ENCODE measurements at places on chromosomes 13 and 19.

GRCh38 chr13:69069554-69070133 is 1038.0 kb upstream of the ATXN8OS start:
- DNase-seq = no peak

DNA sequence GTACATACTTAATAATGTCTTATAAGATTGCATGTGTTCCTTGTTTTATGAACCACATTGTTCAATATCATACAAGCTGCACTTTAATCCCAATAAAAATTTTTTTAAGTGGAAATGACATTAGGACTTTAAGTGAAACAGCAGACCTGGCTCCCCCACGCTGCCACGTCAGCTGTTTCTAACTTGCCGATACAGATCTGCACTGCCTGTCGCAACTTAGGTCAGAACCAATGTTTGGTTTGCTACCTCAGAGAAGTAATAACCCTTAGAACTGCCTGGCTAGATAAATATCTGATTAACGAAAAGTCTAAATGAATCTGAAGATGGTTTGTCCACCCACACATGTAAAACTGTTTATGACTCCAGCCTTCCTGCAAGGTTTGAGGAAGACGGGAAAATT is 327.5 kb upstream of the DACH1 start:
- no peak for DNase-seq

- DNase-seq = no peak
Measured at GRCh38 chr19:11268783-11269267, 6.5 kb upstream of the DOCK6 start.

DNA sequence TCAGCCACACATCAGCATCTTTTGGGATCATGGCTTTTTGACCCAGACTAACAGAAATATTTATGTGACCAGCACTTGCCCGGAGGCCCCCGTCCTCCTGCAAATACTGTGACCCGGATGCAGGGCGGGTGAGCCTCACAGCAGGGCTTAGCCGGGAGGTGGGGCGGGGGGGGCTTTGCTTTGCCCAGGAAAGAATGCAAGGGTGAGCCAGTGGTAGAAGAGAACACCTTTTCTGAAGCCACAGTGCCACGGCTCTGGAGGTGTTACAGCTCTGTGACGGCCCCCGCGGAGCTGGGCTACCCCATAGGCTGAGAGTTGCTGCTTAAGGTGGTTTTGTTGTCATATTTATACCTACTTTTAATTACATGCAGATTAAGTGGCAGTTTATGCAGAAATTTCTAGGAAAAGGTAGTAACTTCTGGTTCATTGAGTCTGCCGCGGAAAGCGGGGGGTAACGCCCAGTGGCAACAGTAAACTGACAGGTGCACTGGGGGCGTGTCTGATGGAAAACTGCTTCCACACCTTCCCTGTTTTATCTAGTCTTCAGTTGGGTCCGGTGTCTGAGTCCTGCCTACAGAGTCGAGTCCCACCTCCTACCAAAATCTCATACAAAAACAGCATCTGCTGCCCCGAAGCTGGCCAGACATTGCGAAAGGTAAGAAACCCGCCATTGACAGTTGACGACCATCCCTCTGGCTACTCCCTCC is 187.9 kb downstream of the TEX29 start:
- no peak for DNase-seq

- peak; percentile 49 for DNase-seq
Measured at GRCh38 chr19:4567584-4568071, 8.1 kb upstream of the SEMA6B start.

DNA sequence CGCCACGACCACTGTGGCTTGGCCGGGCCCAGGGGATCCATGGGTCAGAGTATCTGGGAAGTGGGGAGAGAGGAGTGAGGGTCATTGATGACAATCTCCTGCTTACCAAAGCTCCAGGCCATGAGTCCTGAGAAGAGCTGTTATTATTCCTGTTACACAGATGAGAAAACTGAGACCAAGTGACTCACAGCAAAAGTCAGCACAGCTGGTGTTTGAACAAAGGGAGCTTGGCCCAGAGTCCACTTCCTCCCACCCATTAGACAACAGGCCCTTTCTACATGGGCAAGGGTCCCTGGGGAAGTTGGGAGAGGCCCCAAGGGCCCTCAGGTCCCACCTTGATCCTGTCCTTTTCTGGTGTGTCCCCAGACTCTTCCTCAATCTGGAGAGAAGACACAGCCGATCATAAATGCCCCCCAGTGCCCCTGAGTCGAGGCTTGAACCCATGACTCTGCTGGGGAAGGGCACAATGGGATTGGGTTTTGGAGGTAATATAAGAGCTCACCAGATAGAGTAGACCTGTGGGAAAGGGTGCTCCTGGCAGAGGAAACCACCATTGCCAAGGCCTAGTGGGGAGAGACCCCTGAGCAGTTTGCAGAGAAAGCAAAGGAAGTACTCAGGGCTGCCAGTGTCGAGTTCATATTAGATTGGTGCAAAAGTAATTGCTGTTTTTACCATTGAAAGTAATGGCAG is 6.8 kb downstream of the FUT6 start:
- no peak for DNase-seq

GRCh38 chr19:33627962-33628839 is 6.4 kb downstream of the CHST8 start:
- DNase-seq = no peak

GRCh38 chr13:29676941-29677452 is 81.5 kb upstream of the SLC7A1 start:
- DNase-seq = no peak

DNA sequence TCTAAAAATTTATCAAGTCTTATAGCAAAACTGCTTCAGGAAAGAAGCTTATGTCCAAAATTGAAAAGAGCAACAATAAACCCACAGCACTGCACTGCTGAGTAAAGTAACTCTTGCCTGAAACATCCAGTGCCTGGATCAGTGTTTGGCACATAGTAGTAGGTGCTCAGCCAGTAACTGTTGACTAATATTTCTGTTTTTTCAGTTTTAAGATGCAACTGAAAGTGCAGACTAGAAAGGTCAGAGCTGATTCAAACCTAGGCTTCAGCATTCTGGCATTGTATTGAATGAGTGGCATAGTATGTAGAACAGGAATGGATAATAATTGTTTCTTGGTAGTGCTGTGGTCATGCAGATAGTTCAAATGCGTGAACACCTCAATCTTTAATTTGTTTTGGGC is 67.6 kb downstream of the UBL3 start:
- DNase-seq = no peak

DNA sequence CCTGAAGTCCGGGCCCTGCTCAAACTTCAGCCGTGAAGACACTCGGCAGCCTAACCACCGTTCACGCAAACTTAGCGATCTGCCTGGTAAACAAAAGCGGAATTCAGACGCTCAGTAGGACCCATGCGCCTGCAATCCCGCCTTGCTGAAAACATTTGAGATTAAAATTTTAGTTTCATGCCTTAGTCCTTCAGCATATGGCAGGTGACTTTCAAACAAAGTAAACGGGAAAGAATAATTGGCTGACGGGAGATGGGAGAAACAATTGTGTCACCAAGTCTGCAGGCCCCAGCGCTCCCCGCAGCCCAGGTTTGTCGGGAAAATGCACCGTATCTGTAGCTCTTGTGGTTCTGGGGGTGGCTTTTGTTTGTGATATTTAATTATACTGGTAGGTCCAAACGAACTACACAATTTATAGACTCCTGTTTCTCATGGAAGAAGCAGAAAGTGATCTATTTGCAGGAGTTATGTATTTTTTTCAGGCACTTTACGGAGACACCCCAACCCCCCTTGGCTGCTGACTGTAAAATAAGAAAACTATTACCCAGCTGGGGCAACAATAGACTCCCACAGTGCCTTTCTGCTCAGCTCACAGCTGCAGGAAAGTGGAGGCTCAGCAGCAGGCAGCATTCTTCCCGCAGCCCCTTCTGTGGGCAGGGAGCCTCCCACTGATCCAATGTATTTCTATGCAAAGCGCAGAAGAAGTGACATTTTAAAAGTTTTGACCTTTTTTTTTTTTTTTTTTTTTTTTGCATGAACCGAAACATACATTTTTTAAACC is 94.8 kb downstream of the SOX1 start:
- no peak for DNase-seq

DNA sequence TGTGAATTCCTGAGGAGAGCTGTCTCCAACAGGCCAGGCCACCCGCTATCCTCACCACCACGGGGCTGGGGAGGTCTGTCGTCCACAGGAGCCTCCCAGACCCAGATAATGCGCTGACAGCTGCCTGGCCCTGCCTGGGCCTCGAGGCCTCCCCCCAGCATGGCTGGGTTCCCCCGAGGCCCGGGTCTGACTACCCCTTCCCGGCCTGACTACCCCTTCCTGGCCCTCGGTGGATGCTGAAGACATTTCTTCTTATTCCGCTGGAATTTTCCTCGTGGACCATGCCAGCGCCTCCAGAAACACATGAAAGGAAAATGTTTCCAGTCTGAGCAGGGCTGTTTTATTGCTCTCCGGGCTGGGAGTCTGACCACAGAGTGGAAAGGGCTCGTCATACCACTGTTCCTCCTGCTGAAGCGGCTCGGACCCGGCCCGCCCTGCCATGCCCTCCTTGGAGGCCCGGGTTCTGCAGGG is 16.8 kb upstream of the COMP start:
- DNase-seq = no peak

GRCh38 chr13:20713014-20713376 is 9.5 kb downstream of the IL17D start:
- no peak for DNase-seq

- DNase-seq = no peak
Measured at GRCh38 chr13:110539894-110540293, 21.6 kb downstream of the RAB20 start.

- no peak for DNase-seq
Measured at GRCh38 chr13:25042151-25042865, 53.6 kb upstream of the PABPC3 start.

- no peak for DNase-seq
Measured at GRCh38 chr13:37995092-37995491, 125.5 kb upstream of the TRPC4 start.

- no peak for DNase-seq
Measured at GRCh38 chr19:45276284-45276687, 25.2 kb downstream of the MARK4 start.

DNA sequence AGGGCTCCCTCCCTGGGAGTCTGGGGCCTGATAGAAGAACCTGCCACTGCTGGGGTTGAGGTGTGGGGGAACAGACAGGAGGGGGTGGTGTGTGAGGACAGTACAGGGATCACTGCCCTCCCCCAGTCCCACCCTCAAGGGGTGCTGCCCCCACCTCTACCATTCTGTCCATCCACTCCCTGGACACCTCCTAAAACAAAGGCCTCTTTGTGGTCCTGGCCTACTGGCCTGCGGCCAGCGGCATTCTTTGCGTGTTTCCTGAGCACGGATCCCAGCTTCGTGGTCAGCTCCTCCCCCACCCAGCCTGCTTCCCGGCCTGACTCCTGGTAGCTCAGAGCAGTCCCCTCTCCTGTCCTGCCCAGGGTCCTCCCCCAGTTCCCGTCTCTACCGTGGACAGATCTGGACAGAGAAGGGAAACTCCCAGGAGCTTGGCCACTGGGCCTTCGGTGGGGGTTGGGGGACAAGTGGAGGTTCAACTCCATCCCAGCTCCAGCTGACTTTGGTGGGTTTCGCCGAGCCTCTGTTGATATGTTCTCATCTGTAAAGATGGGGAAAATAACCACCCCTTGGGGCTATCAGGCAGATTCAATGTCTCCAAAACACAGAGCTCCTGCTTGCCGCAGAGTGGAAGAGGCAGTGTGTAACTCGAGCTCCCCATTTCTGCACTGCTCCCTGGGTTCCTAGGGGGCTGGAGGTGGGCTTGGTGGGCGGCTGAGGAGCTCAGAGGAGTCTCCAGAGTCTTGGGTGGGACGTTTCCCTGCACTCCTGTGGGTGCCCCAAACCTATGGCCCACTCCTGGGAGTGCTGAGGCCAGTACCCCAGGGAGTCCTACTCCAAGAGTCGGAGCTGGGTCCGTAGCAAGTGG is 48.7 kb downstream of the LYL1 start:
- DNase-seq = no peak

DNA sequence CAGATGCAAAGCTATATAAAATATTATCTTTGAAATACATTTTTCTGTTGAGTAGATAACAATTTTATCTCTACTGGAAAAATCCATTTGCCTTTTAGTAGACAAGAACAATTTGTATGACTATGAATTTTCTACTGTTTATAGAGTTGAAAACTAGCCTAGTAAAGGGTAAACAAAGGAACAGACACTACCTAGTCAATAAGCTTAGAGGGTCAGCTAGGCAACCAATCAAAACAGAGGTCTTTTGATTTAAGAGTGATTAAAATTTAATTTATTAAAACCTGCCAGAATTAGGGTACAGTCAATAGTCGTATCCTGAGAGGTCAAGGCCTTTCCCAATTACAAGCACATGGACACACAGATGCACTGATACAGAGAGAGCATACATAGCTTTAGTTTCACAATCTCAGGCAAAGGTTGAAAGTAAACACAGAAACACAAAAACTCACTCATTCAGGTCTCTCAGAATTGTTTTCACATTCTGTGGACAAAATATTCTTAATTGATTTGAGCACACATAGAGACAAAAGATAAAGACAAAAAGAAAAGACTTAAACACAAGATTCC is 24.5 kb upstream of the GPC6 start:
- DNase-seq = no peak

GRCh38 chr13:113740286-113740556 is 18.8 kb upstream of the TMEM255B start:
- DNase-seq = no peak

- no peak for DNase-seq
Measured at GRCh38 chr19:51002542-51003311, 1.3 kb upstream of the KLK8 start.

DNA sequence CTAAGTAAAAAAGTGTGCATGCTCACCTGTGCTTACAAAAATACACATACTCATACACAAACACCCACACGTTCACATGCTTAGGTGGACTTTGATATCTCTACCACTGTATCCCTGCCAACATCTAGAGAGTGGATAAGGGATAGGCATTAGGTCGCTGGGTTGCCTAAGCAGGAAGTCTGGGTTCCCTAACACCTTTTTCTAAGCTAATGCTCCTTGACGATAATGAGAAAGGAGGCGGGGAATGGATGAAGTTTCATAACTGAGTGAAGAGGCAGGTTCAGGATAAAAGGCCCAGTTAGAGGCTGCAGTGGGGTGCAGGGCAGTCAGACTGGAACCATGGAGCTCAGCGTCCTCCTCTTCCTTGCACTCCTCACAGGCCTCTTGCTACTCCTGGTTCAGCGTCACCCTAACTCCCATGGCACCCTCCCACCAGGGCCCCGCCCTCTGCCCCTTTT is 41.9 kb upstream of the CYP2A7 start:
- DNase-seq = no peak

DNA sequence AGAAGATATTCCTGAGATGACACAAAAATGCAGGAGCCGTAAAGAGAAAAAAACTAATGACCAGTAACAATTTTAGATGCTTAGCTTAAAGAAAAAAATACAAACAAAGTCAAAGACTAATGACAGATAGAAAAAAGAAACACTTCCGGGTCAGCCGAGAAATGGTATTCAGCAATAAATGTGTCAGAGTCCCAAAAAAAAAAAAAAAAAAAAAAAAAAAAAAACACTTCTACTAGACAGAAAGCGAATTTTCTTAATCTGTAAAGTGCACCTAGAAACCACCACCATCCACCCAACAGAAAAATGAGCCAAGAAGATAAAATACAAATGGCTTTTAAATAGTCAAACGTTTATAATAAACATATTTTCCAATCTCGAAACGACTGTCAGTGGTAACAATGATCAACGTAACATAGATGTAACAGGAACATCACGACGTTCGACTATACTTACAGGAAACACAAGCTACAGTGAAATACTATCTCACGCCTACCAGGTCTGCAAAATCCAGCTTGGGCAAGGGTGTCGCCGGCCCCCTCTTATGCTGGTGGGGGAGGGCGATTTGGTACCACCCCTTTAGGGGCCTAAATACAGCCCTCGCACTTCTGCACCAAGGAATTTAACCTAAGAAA is 10.6 kb downstream of the ABHD17A start:
- DNase-seq = no peak
